ENCODE measurements at places on chromosomes 5 and 9.

DNA sequence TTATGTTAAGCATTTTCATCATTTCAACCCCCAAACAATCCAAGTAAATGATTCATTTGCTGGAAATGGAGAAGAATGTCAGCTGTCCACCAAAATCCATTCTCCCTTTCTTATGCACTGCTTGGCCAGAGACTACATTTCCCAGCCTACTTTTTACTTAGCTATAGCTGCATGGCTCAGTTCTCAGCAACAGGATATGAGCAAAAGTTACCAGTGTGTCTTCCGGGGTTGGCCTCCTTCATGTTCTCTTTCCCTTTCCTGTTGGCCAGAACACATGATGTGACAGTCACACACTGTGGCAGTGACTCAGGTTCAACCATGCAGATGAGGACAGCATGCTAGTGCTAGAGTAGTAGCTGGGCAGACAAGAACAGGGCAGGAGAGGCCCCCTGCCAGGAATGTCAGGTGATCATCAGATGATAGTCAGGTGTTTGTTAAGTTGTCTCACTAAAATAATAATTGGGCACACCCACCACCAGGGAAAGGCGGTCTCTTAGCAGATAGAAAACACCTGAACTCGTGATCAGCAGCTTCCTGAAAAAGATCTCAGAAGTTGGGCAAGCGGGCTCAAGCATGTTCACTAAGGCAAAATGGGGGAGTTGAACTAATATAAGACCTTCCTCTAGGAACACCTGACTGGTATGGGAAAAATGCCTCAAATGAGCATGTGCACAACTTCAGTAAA, 12.2 kb downstream of the GPR150 start:
- peak; percentile 80 for DNase-seq

DNA sequence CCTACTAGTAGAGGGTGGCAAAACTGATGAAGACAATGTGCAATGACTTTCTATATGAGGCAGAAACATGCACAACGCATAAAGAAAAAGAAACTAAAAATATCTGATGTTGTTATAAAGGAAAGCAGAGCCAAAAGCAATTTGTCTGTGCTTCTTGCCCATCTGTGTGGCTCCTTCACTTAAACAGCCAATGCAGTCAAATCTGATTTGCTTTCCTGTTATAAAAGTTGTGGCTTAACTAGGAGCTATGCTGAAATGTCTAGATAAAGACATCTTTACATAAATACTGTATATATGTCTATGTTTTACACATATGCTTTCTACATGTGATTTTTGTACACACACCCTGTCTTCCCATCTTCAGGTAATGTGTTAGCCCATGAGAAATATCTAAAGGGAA, 508.2 kb downstream of the CETN3 start:
- DNase-seq: no peak

GRCh38 chr9:69331444-69331843, 6.4 kb downstream of the ENTREP1 start:
- no peak for DNase-seq

DNA sequence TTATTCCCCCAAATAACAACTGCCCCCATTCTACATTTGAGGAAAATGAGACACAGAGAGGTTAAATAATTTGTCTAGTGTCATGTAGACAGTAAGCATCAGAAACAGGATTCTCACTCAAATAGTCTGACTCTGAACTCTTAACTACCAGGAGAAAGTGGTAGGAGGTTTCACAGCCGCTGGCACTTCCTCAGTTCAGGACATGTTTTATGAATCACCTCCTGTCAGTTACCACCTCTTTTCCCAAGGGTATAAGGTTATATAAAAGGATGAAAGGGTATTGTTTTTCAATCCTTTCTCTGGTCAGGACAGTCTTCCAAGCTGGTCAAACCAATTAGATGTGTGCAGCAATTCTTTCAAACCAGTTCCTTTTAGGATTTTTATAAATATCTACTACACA, 52.1 kb downstream of the TSSK1B start:
- DNase-seq: no peak

- DNase-seq: no peak
These were observed 6.7 kb upstream of the PDE6A start for GRCh38 chr5:149951138-149951749.

Measured in activated naive CD4-positive, alpha-beta T cell treated with anti-CD3 and anti-CD28 coated beads, Interleukin-2, amount 10 ng/mL, durations not matched to agents 7 days and 5 days (primary cell).